Liver (tissue), 10 donors: ENCODE measurements at places on chromosomes 2 and 18. TPM values are rescaled to one million over a fixed set of nuclear protein-coding genes. Genes with fewer than 3 reads are reported as not detected.

PPP1R1C gene
- total RNA-seq = 5.4 TPM

LYG1 gene
- total RNA-seq = 0.59 TPM

DNA sequence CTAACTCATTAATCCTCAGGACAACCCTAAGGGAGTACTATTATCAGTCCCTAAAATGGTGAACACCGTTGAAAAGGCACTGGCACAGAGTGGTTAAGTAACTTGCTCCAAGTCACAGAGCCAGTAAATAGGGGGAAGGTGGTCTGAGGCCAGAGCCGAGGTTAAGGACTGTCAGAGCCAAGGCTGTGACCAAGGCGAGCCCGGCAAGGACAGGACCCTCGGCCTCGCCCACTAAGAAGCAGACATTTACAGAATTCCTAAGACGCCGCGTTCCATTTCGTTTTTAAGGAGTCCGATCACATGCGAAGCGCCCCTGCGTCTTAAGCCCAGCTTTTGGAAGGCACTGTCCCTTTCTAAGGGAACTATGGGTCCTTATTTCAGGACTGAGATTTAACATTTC lies 1.1 kb downstream of the PDIA6 start:
- DNase-seq = no peak

DNA sequence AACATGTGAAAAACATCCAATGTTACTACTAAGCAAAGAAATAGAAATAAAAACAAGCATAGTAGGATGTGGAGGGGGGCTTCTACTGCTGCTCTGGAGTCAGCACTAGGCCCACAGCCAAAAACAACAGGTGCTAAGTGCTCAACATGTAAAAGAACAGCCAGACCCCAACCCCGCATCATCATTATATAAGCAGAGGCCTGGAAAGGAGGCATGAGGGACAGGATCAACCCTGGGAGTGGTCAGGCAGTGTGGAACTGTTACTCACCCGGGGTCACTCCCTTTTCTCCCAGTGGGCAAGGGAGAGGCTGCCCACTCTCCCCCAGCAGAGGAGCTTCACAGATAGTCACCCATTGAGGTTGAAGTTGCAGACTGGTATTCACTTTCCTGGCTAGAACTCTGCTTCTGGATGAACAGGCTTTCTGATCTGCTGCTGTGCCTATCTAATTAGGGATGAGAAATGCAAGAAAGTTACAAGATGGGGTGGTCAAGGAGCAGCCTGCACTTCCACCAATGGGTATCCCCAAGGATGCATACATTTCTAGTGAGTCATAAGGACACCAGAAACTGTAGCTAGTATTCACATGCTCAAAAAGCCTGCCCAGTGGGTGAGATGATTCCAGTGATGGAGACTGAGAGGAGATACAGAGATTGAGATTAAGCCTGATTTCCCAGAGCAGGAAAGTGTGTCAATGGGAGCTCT lies 480.1 kb upstream of the TCF4 start:
- no peak for DNase-seq

DNA sequence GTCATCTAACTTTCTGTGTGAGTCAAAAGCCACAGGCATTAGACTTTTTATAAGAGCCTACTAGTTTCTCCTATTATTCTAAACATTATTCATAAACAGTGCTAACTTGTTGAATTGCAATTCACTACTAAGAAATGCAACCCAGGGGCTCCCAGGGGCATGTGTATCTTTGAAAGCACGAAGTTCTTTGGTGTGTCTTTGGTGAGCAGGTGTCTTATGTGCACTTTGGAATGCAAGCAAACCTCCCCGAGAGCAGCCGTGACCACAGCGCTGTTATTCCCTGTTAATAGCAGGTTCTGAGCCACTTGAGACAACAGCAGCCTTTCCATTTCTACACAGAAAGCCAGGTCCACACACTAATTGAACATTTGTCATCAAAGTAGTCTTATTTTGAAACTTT lies 123.5 kb downstream of the PRKRA start:
- DNase-seq = no peak

DNA sequence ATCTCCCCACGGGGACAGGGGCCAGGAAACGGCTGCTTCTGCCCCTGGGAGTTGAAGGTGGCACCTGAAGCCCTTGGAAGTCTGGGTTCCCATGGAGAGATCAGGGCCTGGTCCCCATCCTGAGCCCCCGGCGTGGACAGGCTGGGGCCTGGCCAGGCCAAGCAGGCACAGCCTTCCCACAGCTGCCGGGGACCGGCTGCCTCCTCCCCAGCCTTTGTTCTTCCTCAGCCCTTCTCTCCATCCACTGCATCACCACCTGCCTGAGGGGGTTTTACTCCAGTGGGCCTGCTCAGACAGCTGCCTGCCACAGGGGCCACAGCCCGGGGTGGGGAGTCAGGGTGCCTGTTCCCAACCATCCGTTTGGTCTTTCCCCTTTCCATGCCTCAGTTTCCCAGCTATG lies 187.7 kb downstream of the INHBB start:
- DNase-seq = no peak

GRCh38 chr2:37529830-37530415 lies 141.5 kb downstream of the CDC42EP3 start:
- no peak for DNase-seq

GRCh38 chr2:148546270-148546669 lies 98.3 kb upstream of the EPC2 start:
- no peak for DNase-seq

GRCh38 chr18:42614619-42615293 lies 500.7 kb downstream of the RIT2 start:
- no peak for DNase-seq

GRCh38 chr18:36744261-36744876 lies 84.4 kb downstream of the TPGS2 start:
- DNase-seq = no peak

DNA sequence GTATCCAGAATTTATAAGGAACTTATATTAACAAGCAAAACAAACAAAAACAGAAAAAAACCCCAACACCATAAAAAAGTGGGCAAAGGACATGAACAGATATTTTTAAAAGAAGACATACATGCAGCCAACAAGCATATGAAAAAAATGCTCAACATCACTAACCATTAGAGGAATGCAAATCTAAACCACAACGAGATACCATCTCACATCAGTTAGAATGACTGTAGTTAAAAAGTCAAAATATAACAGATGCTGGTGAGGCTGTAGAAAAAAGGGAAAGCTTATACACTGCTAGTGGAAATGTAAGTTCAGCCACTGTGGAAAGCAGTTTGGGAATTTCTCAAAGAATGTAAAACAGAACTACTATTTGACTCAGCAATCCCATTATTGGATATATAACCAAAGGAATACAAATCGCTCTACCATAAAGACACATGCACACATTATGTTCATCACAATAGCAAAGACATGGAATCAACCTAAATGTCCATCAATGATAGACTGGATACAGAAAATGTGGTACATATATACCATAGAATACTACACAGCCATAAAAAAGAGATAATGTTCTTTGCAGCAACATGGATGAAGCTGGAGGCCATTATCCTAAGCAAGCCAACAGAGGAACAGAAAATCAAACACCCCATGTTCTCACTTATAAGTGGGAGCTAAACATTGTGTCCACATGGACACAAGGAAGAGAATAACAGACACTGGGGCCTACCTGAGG lies 25.3 kb downstream of the PREPL start:
- DNase-seq = no peak

GRCh38 chr2:53896864-53897263 lies 37.1 kb upstream of the GPR75 start:
- DNase-seq = no peak

GRCh38 chr2:69122271-69122670 lies 109.3 kb downstream of the ANTXR1 start:
- no peak for DNase-seq

- DNase-seq = no peak
Measured at GRCh38 chr2:230823264-230823964, 41.3 kb upstream of the ITM2C start.
